ENCODE measurements at places on chromosomes 12 and 14.

GRCh38 chr14:33851366-33851765 is 99.5 kb downstream of the EGLN3 start:
- ATAC-seq, result no peak

GRCh38 chr14:53333809-53334208 is 180.7 kb upstream of the DDHD1 start:
- ATAC-seq, result no peak

DNA sequence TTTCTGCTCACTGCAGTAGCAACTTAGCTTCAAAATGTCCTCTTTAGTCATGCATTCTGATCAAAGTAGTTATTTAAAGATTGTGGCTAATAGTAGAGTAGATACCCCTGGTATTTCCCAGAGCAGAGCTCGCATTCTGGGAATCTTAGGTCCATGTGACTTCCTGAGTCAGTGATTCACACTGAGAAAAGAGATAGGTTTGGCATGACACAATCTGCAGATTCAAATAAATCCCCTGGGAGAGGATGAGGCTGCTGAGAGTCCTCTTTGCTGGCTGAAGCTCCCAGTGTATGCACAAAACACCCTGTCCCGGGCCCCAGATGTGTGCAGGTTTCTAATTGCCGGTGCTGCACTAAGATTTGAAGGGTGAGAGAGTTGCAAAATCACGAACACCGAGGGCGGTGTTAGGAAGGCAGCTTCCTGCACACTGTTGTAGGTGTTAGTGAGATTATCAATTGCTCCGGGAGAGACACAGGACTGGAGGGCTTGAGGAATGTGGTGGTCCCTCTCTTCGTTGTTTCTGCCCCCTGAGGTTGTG is 233.2 kb downstream of the NRXN3 start:
- no peak for ATAC-seq

DNA sequence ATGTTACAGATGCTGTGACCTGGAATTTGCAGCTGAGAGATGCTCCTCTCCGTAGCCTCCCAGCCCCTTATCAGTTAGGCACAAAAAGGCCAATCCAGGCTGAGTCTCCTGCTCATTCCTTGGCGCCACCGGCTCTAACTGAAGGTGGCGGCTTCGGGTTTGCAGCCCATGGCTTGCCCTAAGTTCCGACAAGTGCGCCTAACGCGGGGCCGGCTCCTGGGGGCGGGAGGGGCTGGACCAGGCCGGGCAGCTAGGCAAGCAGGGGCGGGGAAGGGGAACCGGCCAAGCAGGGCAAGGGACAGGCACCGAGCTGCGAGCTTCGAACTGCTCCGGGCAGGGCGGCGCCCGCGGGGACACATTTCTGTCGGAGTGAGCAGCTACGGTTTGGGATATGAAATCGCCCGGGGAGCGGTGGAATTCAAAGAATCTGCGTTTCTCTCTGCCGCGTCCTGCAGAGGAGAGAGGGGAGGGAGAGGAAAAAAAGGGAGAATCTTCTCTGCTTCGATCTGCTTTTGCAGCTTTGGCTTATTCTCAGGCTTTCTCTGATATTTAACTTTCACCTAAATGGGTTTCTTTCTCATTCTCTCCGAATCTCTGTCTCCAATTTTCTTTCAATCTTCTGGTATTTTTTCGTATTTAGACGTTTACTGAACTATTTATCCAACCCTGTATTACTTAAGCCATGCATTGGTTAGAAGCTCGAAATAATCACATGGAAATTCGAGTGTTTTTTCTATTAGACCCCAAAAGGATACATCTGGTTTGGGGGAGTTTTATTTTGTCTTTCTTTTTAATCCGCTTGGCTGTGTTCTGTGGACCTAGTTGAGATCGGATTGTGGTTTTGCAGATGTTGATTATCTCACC is 1.6 kb upstream of the HOXC12 start:
- ATAC-seq, result no peak

DNA sequence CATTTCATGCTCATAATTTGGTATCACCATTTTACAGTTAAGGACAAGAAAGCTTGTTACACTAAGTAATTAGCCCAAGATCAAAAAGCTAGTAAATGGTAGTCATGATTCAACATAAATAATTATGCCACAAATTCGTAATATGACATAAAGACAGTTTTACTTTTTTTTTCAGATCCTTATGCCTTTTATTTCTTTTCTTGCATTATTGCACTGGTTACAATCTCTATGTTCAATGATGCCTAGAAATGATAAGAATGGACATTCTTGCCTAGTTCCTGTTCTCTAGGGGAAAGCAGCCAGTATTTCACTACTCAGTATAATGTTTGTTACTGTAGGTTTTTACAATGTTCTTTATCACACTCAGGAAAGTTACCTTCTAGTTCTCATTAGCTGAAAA is 106.4 kb upstream of the ARHGAP5 start:
- ATAC-seq, result no peak

DNA sequence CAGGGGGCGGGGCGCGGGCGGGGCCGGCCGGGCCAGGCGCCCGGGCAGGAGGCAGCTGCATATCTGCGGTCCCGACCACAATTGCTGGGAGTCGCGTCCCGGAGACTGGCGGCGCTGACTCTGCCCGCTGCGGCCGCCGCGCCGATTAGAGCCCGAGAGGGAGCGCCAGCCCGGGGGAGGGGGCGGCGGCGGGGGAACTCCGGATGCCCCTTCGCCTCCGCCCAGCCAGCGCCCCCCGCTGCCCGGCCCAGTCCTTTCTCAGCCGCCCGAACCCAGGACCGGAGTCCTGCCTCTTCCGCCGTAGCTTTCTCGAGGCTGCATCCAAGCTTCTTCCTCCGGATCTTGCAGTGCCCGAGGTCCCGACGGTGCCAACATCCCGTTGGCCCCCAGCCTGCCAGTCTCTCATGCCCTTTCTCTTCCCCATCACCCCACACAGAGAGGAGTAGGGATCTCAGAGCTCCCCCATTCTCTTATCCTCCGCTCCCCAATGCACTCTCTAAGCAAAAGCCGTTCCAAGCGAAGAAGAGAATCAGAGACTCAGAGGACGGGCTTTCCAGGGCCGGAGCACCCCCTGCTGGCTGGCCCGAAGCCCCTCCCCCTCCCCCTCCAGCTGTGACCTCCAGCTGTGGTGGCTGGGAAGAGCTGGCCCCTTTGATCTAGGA is 8.8 kb upstream of the SP7 start:
- peak; percentile 95 for ATAC-seq

DNA sequence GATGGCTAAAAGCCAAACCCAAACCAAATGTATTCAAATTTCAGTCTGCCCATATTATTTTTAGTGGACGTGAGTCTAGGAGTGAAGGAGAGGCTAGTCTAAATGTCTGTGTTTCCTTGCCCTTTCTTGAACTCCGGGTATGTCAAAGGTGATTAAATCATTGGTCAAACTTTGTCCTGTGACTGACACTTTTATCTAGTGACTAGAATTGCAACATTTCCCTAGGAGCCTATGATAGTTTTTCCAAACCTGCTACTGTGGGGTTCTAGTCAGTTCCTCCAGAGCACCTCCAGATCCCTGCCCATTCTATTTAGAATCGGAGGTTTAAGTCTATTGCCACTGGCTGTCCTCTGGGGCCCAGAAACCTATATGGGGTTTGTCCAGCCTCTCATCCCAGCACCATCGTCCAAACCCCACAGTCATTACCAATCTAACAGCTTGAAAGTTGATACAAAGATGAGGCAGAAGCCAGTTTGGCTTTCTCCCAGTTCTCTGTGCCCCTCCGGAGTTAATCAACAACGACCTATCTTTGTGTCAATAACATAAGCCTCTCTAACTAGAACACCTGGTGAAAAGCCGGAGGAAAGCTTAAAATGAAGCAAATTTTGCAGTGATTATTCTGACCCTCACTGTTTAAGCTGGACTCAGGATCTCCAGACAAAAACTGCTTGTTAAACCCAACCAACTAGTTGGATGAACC is 306.7 kb downstream of the ZFP36L1 start:
- no peak for ATAC-seq

- ATAC-seq, result no peak
These were observed 61.3 kb downstream of the ZNF664 start for GRCh38 chr12:124034297-124034696.

- no peak for ATAC-seq
These were observed 51.2 kb upstream of the HELB start for GRCh38 chr12:66251049-66251448.

- no peak for ATAC-seq
These were observed 268.9 kb downstream of the SUDS3 start for GRCh38 chr12:118645219-118645618.

DNA sequence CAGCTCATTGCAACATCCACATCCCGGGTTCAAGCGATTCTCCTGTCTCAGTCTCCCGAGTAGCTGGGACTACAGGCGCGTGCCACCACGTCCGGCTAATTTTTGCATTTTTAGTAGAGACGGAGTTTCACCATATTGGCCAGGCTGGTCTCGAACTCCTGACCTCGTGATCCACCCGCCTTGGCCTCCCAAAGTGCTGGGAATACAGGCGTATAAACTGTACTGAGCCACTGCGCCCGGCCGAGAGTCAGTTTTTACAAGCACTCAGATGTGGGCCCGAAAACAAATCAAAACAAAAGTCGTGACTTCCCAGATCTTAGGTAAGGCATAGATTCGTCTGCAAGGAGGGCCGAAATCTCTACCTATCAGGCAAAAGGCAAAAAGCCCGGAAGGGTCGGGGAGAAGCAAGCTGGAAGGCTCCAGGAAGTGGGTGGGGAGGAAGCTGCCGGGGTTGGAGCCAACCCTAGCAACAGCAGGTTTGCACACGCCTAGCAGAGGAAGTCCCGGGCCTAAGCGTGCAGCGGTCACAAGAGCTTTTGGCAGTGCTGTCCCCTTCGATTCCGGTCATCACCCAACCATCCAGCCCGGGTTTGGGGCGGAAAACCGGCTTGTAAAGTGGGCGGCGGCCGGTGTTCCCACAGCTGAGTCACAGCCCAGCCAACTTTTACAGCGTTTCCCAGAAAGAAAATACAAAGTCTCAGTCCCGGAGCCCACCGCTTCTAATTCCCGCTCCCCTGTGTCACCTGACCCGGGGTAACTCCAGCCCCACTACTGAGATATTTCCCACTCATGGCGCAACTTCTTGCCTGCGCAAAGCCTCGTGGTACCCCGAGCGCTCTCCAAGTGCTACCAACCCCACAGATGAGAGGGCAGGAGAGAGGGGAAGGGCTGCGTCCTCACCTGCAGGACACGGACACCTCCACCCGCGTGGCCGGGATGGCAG is 583 bp downstream of the CPNE8 start:
- ATAC-seq, result peak; percentile 87

DNA sequence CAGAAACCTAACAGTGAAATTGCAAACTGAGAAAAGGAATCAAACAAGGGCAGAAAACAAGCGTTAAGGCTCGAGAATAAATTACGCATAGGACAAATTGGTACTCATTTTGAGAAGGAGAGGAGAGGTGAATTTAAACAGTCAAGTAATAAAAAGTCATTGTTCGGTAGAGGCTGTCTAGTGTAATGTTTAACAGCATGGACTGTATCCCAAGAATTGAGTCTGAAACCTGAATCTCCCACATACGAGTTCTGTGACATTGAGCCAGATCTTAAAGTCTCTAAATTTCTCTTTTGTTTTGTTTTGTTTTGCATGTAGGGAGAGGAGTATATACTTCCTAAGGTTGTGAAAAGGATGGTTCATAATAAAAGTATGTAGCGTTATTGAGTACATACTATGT is 216.5 kb upstream of the BTG1 start:
- no peak for ATAC-seq

GRCh38 chr12:13000616-13000924 is 505 bp upstream of the HEBP1 start:
- peak; percentile 44 for ATAC-seq

GRCh38 chr12:65098364-65098763 is 22.7 kb downstream of the WIF1 start:
- ATAC-seq, result no peak

DNA sequence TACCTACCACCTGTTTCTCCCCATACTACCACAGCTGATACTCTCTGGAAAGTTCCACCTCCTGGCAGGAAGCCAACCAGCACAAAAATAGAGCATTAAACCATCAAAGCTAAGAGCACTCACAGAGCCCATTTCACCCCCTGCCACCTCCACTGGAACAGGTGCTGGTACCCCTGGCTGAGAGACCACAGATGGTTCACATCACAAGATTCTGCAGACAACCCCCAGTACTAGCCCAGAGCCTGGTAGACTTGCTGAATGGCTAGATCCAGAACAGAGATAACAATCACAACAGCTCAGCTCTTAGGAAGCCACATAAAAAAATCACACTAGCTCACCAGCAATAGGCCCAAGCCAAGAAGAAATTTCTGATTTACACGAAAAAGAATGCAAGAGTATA is 855.2 kb downstream of the FSCB start:
- no peak for ATAC-seq

DNA sequence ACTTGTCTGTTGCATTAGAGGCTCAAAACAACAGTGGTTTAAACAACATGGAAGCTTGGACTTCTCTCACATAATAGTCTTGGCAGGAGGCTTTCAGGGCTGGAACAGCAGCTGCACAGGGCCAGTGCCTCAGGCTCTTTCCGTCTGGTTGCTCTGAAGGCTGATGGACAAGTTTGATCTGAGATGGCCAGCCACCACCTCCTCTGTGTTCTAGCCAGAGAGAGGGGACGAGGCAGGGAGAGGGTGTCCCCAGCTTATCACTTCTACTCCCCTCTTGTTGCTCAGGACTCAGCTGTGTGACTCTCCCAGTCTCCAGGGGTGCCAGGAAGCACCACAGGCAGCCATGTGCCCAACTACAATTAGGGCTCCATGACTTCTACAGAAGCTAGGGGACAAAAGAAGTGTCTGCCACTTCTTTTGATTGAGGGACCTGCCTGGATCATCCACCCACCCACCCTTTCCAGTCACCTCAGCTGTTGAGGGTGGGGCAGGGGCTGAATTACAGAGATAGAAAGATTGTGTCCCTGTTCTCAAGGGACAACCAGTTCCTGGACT is 46.6 kb downstream of the SMIM41 start:
- ATAC-seq, result no peak

- ATAC-seq, result peak; percentile 31
These were observed 281.0 kb upstream of the RGS6 start for GRCh38 chr14:71651228-71651627.

- ATAC-seq, result no peak
These were observed 12.2 kb downstream of the DDX55 start for GRCh38 chr12:123614110-123614509.

GRCh38 chr14:78752518-78753188 is 582.5 kb downstream of the NRXN3 start:
- ATAC-seq, result no peak

- no peak for ATAC-seq
These were observed 22.7 kb upstream of the ANKRD9 start for GRCh38 chr14:102532204-102532658.

GRCh38 chr12:78559416-78559815 is 305.2 kb upstream of the SYT1 start:
- ATAC-seq, result no peak

- no peak for ATAC-seq
These were observed 29.1 kb downstream of the LRRK2 start for GRCh38 chr12:40253936-40254335.

GRCh38 chr14:61229475-61229888 is 51.7 kb downstream of the TMEM30B start:
- ATAC-seq, result no peak

Data from gastroesophageal sphincter (tissue), 4 donors.